Right hindlimb (tissue), 1 donor: ENCODE measurements at places on chromosomes 2 and 18.

- no peak for DNase-seq
Measured at GRCh38 chr18:37640504-37640903, 74.9 kb upstream of the CELF4 start.

- no peak for DNase-seq
Measured at GRCh38 chr2:214577769-214578168, 166.9 kb downstream of the VWC2L start.

- DNase-seq = no peak
Measured at GRCh38 chr2:205387350-205388055, 294.8 kb upstream of the NRP2 start.

- peak; percentile 30 for DNase-seq
Measured at GRCh38 chr18:36128530-36128870, 640 bp downstream of the SLC39A6 start.

DNA sequence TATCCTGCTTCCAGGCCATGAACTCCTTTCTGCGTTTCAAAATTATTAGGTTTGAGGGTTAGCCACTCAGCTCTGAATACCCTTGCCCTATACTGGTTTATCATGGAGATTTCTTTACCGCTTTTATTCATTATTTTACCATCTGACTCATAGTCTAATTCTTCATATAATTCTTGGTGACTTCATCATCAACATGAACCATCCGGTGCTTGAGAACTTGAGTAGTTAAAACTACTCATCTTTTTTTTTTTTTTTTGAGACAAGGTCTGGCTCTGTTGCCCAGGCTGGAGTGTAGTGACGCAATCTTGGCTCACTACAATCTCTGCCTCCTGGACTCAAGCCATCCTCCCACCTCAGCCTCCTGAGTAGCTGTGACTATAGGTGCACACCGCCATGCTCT lies 94.2 kb upstream of the LHCGR start:
- DNase-seq = no peak

- no peak for DNase-seq
Measured at GRCh38 chr2:193502363-193503035, 1307.8 kb upstream of the TMEFF2 start.

DNA sequence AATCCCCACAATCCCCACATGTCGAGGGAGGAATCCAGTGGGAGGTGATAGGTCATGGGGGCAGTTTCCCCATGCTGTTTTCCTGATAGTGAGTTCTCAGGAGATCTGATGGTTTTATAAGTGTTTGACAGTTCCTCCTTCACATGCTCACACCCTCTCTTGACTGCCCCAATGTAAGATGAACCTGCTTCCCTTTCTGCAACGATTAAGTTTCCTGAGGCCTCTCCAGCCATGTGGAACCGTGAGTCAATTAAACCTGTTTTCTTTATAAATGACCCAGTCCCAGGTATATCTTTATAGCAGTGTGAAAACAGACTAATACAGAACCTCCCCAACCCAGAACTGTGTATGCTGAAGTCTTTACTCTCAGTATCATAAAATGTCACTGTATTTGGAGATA lies 289.5 kb upstream of the MMADHC start:
- DNase-seq = no peak
